ENCODE measurements at places on chromosomes 12 and 14. TPM values are rescaled to one million over a fixed set of nuclear protein-coding genes. Genes with fewer than 3 reads are reported as not detected.

The MMP19 gene
- total RNA-seq = not detected

The ASIC1 gene
- total RNA-seq = 4.1 TPM

The EMP1 gene
- 146 TPM for total RNA-seq

The FOXM1 gene
- total RNA-seq = 103 TPM

The TBX3 gene
- 1.4 TPM for total RNA-seq

The TAS2R9 gene
- not detected for total RNA-seq

The FAM181A gene
- total RNA-seq = not detected

The OR4L1 gene
- total RNA-seq = not detected

The SLC16A7 gene
- 51.3 TPM for total RNA-seq

The SLCO1C1 gene
- total RNA-seq = 0.54 TPM

The MSI1 gene
- total RNA-seq = 1.4 TPM

The OR10A7 gene
- total RNA-seq = not detected

The A2M gene
- total RNA-seq = not detected

- peak; percentile 24 for DNase-seq
These were observed 22.3 kb upstream of the ELK3 start for GRCh38 chr12:96171905-96172304.

DNA sequence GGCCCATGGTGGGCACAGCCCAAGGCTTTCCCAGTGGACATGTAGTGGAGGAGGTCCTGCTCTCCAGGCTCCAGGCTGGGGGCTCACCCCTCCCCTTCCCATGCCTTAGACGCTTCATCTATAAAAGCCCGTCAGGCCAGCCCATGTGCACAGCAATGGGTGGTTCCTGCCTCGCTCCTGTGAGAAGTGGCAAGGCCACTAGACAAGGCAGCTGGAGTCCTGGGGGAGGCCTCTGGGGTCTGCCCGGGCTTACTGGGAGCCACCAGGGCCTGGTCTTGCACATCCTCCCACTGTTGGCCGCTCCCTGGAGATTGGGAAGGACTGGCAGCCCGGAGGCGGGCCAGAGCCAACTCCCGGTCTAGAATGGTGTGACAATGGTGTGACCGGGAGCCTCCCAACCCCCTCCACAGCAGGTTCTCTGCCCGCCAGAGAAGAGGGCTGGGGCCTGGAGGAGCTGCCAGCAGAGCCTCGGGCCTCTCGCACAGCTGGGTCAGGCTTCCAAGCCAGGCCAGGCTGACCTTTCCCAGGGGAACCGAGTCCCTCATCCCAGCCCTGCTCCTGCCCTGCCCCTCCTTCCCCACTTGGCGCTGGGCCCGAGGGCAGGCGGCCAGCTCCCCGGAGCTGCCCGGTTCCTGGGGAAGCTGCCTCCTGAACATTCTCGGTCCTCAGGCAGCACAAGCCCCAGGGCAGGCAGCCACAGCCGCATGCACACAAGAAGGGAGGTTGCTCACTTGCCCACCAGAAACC is 97.9 kb downstream of the RFLNA start:
- DNase-seq = peak; percentile 66

GRCh38 chr12:25993901-25994651 is 35.6 kb downstream of the RASSF8 start:
- no peak for DNase-seq

DNA sequence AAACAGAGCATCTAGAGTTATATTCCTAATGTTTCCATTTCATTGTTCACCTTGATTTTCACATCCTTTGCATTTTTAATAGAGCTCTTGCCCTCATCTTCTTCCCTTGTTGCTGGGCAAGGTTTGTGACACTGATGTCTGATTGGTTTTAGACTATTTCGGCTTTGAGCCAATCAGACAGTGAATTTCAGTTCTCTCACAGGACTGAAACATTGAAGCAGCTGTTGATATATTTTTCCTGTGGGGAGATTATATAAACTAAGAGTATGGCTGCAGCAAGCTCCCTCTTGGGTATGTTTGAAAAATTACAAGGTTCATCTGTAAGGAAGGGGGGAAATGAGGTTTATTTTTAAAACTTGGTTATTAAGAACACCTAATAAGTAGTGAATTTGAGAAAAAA is 51.2 kb downstream of the ATF7IP start:
- peak; percentile 38 for DNase-seq

DNA sequence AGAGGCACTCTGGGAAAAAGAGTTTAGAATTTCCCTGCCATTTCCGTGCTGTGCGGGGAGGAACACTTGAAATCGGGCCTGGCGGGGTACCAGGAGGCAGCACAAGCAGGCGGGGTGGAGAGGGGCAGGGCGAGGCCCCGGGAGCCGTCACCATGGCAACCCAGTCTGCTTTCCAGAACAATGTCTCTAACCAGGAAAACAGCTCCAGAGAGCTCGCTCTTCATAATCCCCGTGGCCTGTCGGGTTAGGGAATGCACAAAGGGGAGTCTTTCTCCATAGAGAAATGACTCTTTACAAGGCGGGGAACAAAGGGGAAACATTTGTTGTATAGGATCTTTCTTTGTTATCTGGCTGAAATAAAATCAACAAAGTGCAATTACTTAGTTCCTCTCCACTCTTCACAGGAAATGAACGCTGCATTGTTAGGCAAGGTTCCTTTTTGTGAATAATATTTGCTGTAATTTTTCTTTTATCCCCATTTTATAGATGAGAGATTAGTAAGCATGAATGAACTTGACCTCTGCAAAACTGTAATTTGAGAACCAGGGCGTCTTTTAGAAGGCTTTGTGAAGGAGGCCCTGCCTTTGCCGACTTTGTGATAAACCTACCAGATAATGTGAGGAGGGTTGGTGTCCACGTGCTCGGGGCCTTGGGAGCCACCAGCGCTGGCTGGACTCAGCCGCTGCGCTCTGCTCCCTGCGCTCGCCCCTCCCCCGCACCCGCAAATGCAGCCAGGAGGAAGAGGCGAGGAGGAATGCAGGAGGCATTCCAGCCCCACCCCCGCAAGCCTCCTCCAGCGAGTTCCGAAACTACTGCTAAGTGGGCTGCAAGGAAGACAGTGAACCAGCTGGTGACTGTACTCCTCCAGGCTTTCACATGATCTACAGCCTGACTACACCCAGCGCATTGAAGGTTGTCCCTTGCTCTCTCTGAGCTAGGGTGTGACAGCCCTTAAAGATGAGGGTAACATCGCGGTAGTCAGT is 105.2 kb upstream of the ATF7IP start:
- DNase-seq = peak; percentile 94

- DNase-seq = peak; percentile 66
These were observed 19.6 kb upstream of the ATP5MC2 start for GRCh38 chr12:53695152-53696145.

GRCh38 chr12:58775396-58775795 is 144.9 kb downstream of the LRIG3 start:
- no peak for DNase-seq

- DNase-seq = peak; percentile 10
These were observed 24.7 kb downstream of the RTRAF start for GRCh38 chr14:52013984-52014600.

DNA sequence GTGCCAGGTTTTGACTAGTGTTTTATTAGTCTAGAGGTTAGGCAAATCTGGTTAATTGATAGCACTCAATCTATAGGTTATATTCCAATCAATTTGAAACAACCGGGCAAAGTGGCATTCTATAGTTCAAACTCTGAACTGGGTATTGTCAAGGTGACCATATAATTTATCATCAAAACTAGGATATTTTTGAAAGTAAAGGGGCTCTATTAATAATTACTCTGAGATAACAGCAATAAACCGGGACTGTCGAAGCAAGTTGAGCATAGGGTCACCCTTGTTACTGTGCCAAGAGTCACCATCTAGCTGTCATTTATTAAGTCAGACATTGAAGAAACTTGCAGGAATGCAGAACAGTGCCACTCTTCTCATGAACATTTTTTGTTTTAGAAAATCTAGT is 321.2 kb downstream of the RAD51B start:
- DNase-seq = peak; percentile 47

DNA sequence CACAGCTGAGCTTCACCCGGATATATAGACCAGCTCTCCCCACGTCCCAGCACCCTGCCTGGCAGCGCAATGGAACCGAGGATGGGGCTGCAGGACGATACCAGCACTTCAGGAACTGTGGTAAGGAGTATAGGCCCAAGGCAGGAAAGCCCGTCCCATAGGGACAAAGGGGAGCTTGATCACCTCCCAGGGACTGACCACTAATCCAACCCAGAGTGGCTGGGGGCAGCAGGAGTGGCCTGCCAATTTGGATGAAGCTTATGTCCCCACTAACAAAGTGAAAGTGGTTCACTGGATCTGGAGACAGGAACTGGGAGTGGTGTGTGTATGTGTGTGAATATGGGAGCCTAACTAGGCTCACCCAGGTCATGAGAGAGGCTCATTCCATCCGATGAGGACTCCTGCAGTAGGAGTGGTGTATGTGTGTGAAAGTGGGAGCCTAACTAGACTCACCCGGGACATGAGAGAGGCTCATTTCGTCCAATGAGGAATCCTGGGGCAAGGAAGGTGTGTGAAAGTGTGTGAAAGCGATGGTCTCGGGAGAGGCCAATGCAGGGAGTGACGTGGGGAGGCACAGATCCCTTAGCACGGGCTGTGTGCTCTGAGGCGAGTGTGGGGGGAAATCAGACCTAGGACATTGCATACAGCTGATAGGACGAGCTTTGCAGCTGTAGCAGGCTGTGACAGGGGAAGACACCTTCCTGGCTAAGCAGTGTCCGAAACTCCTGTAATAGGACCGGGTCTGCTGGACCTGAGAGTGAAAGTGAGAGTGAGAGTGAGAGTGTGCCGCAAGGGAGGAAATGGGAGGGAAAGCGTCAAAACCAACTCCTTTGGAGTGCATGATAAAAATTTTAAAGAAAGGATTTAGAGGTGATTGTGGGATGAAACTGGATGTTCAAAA is 25.7 kb downstream of the KLRK1 start:
- DNase-seq = no peak

DNA sequence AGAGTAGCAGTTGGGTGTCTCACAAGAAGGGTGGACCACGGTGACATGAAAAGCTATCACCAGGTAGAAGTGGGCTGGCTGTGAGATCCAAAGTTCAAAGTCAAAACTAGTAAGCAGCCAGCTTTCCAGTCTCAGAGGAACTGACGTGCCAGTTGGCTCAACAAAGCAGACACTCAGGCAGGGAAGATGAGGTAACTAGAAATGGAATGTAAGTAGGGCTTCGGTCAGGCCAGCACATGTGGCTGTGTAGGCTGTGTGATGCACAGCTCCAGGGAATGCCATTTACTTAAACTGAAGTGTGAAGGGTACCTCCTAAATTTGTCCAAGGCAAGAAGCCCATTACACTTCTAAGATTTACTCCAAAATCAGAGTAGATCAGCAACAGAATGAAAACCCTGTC is 43.6 kb downstream of the PTPRR start:
- no peak for DNase-seq

- peak; percentile 26 for DNase-seq
These were observed 391.2 kb downstream of the RAD51B start for GRCh38 chr14:68210729-68211299.

DNA sequence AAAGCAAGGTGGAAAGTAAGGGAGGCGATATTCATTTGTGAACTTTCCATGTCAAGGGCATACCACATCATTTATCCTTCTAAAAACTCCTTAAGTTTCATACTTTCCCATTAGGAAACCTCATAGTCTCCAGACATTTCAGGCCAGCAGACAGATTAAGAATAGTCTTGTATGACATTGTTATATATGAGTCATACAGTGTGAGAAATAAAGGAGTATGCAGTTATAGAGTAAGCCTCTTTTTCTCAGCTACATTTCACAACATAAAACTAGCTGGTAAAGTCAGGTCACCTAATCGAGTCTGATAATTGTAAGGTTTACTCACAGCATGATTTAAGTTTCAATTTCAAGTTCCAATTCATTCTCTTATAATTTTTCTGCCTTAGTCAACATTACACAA is 164.3 kb downstream of the GRIP1 start:
- no peak for DNase-seq

DNA sequence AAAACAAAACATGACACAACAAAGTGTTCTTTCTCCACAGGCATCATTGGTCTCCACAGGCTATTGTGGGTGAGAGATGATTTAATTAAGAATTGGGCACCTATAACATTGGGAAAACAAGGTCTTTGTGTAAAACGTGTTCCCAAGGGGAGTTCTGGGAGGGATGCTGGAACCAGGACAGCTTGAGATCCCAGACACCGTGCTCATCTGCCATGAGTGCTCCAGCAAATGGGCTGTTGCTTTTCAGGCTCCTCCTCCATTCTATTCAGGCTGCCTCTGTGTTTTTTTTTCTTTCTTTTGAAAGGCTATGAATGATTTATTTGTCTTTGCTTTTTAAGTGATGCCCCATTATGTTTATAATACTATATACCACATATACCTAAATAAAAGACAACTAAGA is 122.4 kb downstream of the DACT1 start:
- no peak for DNase-seq

DNA sequence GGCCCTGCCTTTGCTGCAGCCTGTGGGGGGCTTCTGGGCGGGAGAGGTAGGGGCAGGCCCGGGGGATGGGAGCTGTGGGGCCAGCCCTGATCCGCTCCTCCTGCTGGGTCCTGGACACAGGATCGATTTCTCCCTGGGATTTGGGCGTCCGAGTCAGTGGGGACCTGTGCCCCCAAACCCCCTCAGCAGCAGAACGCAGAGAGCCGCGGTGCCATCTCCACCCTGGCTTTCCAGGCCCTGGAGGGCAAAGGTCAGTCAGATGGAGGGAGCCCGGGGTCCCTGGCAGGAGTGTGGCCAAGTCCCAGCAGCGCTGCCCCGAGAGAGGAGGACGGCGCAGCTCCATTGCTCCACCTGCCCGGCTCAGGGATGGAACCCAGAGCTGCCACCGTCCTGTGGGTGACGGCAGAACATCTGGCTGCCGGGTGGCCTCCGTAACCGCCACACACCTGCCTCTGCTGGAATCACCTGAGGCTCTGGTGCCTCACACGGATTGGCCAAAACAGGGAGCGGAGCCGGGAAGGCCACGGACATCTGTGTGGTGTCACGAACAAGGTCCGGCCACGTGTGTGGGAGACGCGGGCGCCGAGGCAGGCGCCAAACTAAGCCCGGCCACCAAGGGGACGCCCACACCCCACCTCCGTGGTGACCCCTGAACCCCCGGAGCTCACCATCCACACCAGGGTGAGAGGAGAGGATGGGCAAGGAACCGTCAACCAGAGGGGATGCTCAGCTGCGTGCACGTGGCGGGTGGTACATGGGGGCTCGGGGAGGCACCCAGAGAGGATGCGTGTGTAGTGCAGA is 80.3 kb upstream of the FBRSL1 start:
- DNase-seq = no peak

DNA sequence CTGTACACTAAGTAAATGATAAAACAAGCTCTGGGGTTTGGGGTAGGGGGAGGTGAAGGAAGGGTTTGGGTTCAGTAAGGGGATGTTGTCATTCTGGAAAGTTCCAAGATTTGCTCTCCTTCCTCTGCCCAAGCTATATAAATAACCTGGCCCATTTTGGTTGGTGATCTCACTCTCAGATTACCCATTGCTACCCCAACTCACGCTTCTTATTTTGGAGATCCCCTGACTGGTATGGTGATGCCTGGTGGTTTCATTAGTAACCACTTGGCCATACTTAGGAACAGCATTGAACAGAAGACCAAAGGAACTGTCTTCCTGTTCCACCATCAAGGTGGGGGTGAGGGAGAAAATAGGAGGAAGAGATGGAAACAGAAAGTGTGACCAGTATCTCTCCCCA is 259.6 kb upstream of the TBX3 start:
- no peak for DNase-seq

- no peak for DNase-seq
These were observed 33.4 kb downstream of the PNMA1 start for GRCh38 chr14:73680821-73681220.

- no peak for DNase-seq
These were observed 239.8 kb upstream of the NPAS3 start for GRCh38 chr14:32698831-32699230.

- DNase-seq = no peak
These were observed 381.5 kb downstream of the ALG10 start for GRCh38 chr12:34403706-34404376.

- DNase-seq = peak; percentile 67
These were observed 18.4 kb downstream of the OLR1 start for GRCh38 chr12:10153271-10154144.

- DNase-seq = no peak
These were observed 156.7 kb downstream of the NTF3 start for GRCh38 chr12:5588591-5588990.
